Naive thymus-derived CD4-positive, alpha-beta T cell (primary cell): ENCODE measurements at places on chromosomes 7 and 10.

DNA sequence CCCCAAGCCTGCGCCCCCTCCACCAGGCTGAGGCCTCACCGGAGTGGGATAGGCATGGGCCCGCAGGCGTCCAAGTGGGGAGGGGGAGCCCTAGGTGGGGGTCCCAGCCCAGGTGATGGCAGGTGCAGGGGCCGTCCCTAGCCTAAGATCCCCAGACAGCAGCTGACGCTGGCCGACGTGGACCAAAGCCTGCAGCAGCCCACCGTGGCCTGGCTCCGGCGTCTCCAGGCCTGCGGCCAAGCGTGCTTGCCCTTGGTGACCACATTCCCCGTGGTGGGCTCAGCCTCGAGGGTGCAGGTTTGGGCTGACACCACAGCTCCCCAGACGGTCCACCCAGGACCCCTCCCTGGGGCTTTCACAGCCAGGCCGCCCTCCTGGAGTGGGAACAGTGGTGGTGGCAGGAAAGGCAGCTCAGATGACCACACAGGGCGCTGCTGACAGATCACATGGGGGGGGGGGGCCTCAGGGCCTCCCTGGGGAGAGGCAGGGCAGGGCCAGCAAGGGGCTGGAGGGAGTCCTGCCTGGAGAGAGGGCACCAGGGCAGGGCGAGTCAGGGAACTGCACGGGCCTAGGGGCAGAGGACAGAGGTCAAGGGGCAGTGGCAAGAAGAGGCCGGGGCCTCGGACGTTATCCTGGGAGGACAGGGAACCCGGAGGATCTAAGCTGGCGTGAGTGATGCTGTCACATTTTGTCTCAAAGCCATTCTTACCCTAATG, 767 bp upstream of the ADAM8 start:
- DNase-seq, result no peak

DNA sequence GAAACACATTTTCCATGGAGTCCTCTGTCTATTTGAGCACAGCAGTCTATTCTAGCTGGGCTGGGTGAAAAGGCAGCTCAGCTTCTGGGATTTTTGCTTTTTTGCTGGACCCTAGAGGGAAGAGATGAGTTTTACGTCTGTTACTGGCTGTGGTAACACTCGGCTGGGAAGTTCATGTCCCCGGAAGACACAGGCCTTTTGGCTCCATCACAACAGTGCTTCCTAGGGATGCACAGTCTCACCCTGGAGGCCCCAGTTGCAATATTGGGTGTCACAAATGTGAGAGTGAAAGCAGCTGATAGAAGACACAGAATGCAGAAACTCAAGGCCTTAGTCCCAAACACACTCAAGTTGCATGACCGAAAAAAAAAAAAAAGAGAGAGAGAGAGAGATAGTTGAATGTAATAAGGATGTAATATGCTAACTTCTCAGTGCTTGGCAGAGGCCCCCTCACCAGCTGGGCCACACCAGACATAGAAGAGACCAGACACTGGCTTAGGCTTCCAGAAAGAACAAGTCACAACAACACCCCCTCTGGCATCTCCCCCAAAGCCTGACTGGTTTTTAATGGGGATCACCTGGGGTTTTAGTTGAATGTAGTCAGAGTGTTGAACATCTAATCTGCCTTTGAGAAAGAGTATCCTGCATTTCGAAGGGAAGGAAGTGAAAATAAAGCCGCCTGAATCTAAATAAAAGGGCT, 545.4 kb upstream of the FZD8 start:
- DNase-seq, result no peak

GRCh38 chr10:48205918-48206317, 68.6 kb downstream of the FRMPD2 start:
- no peak for DNase-seq

- DNase-seq, result no peak
Measured at GRCh38 chr7:50262446-50262845, 42.1 kb upstream of the IKZF1 start.

- no peak for DNase-seq
Measured at GRCh38 chr7:75040512-75040911, 33.1 kb downstream of the RCC1L start.
